ENCODE measurements at places on chromosomes 2 and 18.
A peak's percentile ranks its signal among the peaks of the same experiment; 100 is the strongest.

DNA sequence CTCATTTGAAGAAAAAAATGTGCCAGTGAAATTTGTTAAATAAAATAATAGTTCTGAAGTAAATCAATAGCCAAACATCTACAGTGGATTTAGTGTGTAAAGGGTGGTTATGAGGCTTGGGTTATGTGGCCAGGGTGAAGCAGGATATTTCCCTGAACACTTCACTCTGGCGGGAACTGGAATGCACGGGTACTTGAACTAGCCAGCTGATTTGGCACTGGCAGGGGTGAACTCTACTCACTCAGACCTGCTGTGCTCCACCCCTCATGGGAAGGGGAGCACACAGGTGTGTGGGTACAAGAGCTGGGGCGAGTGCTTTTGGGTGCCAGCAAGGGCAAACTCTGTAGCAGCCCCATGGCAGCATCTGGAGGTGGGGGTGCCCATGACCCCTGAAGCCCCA is 278.2 kb downstream of the CALCRL start:
- no peak for DNase-seq

DNA sequence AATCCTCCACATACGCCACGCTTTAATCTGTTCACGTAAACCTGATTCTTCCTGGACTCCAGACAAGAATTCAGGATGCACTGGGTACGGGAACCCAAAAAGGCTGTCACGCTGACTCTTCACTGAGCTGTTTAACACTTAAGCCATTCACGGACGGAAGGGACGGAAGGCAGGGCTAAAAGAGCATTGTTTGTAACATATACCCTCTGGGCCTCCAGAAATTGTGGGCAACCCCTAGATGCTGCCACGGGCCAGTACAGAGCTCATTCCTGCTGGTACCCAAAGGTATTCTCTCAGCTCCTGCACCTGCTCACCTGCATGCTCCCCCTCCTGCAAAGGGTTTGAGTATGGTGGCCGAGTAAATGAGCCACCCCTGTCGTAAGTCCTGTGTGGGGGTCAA is 45.6 kb upstream of the RMP24 start:
- no peak for DNase-seq

DNA sequence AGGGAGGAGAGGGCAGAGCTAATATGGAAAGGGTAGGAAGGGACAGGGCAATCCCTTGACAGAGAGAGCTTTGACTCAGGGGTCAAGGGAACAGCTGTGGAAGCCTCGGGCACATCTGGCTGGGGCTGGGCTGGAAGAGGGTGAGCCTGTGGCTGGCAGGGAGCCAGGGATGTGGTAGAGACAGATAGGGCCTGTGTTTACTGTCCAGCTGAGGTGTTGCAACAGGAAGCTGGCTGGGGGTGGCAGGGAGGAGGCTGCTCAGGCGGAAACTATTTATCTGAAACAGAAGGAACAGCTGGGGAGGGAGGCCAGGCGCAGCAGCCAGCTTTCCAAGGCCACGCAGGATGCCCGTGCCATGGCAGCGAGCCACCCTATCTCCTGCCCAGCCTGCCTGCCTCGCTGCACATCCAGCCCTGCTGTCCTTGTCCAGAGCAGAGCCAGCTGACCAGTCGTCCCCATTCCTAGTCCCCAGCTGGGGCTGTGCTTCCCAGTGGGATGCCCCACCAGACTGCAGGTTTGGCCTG is 264.7 kb downstream of the CYP26B1 start:
- DNase-seq: no peak

GRCh38 chr2:133790711-133791110 is 222.4 kb upstream of the NCKAP5 start:
- DNase-seq: no peak

DNA sequence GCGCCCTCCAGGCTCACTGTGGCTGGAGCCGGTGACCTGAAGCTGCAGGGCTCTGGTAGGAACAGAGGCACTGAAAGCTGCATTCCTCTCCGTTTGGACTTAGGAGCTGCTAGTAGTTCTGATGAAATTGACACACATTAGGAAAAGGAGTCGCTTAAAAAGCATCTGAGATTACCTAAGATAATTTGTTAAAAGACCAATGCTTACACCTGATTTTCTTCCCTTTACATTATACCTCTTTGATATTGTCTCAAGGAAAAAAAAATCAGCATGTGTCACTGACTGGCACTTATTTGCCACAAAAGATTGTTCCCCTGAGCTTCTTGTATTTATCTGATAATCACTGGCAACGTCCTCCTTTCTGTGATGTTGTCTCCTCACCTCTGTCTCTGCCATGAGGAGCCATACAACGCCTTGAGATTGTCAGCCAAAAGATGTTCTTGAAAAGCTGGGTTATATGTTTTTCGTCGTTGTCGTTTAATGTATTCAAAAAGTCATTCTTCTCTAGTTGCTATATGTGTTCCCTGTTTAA is 618 bp upstream of the CHN1 start:
- no peak for DNase-seq

- DNase-seq: no peak
These were observed 136.6 kb upstream of the GLI2 start for GRCh38 chr2:120599072-120599471.

DNA sequence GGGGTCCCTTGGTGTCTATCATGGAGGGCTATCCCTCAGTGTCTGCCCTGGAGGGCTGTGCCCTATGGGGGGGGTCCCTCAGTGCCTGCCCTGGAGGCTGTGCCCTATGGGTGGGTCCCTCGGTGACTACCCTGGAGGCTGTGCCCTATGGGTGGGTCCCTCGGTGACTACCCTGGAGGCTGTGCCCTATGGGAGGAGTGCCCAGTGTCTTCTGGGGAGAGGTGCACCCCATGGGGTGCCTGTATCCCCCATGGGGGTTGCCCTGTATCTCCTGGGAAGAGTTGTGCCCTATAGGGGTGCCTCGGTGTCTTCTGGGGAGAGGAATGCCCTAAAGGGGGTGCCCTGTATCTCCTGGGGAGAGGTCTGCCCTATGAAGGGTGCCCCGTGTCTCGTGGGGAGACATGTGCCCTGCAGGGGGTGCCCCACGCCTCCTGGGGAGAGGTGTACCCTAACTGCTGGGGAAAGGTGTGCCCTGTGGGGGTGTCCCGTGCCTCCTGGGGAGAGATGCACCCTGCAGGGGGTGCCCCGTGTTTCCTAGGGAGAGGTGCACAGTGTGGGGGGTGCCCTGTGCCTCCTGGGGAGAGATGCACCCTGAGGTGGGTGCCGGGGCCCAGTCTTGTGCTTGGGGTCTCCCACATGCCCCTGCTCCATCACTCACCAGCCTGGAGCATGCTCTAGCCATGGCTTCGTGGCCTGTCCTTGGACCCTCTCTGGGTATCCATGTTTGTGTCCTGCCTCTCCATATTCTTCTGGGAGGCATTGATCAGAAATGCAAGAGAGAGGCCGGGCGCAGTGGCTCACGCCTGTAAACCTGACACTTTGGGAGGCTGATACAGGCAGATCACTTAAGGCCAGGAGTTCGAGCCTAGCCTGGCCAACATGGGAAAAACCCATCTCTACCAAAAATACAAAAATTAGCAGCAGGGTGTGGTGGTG is 215.6 kb downstream of the HDAC4 start:
- DNase-seq: no peak

- no peak for DNase-seq
These were observed 17.3 kb downstream of the PDCD1 start for GRCh38 chr2:241841181-241842066.

DNA sequence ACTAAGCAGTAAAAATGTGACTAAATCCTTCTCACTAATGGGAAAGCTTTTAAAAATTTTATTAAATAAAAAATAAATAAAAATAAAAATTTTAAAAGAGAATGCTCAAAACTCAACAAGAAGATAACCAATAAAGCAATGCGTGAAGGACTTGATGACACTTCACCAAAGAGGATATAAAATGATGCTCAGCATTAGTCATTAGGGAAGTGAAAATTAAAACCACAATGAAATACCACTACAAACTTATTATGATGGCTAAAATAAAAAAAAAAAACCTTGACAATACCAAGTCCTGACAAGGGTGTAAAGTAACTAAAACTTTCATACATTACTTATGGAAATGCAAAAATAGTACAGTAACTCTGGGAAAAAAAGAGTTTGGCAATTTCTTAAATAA is 3.3 kb upstream of the WDR75 start:
- DNase-seq: no peak

GRCh38 chr2:79162801-79163200 is 3.2 kb upstream of the REG3A start:
- no peak for DNase-seq

GRCh38 chr2:8659735-8660492 is 21.9 kb upstream of the ID2 start:
- DNase-seq: no peak

DNA sequence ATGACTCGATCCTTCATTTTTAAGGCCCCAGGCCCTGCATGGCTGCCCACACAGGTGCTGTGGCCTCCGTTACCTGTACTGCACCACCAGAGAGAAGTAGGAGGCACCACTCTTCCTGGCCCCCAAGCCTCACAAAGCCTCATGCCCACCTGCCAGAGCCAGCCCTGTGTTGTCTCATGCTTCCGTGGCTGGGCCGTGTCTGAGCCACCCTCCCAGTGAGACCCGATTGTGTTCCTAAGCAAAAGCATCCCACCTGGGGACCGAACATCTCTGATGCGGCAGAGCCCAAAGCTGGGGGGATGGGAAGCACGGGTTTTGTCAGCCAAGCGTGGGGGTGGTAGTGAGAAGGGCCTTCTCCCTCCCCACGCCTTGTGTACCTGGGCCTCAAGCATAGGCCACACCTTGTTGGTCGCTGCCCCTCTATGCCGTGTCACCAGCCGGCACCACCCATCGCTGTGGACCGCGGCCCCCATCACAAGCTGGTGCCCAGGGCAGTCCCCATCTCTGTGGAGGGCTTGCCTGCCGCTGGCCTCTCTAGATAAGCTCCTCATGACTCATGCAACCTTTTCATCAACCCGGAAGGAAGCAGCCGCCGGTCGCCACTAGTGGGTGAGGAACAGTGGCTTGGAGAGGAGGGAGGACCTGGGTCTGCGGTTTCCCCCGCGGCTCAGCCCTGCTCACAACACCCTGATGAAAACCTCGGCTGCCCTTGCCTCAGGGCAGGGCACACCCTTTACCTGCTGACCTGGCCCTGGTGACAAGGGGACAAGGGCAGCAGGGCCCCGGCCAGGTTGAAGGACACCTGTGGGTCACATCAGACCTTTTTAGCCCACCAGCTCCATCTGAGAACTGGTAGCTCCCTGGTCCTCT is 2.7 kb upstream of the RNPEPL1 start:
- peak; percentile 82 for DNase-seq

DNA sequence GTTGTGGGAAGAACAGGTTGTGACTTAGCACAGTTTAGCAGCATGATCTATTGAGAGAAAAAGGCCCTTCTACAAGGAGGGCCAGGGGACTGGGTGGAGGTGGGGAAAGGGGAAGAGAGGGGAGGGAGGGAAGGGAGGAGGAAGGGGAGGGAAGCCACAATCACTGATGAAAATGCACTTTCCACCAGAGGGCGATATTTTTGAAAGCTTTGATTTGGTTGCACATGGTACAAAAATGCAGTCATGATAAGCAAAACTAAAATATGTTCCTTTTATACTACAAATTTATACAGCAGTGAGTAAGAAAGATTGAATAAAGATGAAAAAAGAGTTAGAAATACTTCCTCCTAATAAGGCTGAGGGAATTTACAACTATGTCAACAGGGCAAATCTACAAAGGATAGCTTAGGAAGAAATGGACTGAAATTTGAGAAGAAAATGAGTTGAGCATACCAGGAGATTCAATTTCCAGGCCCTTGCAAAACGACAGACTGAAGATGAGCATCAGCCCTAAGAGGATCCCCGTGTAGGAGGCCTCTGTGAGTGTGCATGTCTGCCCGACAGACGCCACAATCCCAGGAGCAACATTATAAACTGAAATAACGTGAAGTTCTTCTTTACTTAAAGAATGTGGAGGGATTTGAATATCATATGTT is 17.2 kb downstream of the SH3YL1 start:
- no peak for DNase-seq

DNA sequence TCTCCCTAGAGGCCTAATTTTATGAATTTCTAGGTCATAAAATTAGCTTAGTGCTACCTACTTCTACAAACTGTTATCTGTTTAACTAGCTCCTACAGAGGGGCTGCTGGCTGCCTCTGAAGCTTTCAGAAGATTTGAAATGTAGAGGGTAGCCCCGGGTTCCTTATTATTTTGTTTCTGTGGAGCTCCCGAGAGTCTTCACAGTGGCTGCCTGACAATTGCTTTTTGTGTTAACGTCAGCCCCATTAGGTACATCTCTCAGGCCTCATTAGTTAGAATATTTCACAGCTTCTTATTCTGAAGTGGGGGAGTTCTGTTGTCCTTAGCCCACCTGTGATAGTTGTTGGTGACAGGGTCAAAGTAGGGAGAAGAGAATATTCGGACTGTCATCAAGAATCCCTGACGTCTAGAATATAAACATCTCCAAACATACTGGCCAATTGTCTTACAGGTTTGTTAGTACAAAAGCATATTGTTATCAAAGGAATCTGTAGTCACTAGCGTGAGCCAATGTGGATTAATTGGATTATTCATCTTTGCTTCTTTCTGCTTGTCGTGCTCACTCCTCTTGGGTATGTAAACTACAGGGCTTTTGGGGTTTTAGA is 77.5 kb downstream of the DIS3L2 start:
- no peak for DNase-seq

- DNase-seq: no peak
These were observed 1642.5 kb upstream of the TMEFF2 start for GRCh38 chr2:193837111-193837738.

GRCh38 chr2:108933691-108934117 is 55.3 kb downstream of the EDAR start:
- DNase-seq: no peak

DNA sequence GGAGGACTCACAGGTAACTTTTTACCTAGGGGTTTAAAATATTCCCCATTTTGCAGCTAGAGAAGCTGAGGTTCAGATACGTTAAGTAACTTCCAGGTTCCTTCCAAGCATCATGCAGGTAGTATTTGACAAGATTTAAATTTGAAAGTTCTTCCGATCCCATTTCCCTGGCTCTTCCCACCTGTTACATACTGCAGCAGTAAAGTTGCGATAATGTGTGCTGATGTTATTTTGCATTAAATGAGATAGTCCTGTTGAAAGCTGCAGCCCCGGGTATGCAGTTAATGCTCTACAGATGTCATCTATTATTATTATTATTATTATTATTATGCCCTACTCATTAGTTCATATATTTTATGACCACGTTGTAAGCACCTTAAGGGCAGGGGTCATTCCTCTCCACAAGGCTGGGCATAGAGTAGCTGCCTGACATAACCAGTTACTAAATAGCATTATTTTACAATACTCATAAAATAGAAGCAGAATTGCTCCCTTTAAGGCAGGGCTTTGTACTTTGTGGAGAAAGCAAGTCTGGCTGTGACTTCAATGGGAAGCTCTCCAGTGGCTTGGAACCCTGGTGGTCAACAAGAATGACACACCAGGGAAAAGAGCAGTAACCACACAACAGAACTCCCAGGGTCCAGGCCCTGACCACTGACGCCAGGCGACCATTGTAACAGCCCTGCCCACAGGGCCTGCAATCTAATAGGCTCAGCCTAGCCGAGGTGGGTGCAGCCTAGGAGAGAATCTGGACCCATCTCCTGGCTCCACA is 112.0 kb upstream of the STPG4 start:
- no peak for DNase-seq

GRCh38 chr18:78511666-78512601 is 467.7 kb upstream of the SALL3 start:
- DNase-seq: no peak

GRCh38 chr18:7259475-7259874 is 28.6 kb downstream of the LRRC30 start:
- no peak for DNase-seq

- no peak for DNase-seq
These were observed 124.2 kb upstream of the MEX3C start for GRCh38 chr18:51321696-51322095.

- no peak for DNase-seq
These were observed 75.0 kb downstream of the SLC66A2 start for GRCh38 chr18:79876497-79876896.
